GM23248 (cell line): ENCODE measurements at places on chromosomes 12 and 14. TPM values are rescaled to one million over a fixed set of nuclear protein-coding genes. Genes with fewer than 3 reads are reported as not detected.

Gene SALL2
- total RNA-seq: 0.25 and 2.7 TPM in 2 replicates

Gene PPP1CC
- 110 and 116 TPM in 2 replicates for total RNA-seq

Gene CLEC2B
- 6.2 and 7.2 TPM in 2 replicates for total RNA-seq

Gene MGP
- total RNA-seq: 0.86 TPM in 1 of 2 replicates, not detected in the other

Gene CRACR2A
- total RNA-seq: 1.9 and 2.5 TPM in 2 replicates

Gene KRT75
- total RNA-seq: not detected in 2 replicates

DNA sequence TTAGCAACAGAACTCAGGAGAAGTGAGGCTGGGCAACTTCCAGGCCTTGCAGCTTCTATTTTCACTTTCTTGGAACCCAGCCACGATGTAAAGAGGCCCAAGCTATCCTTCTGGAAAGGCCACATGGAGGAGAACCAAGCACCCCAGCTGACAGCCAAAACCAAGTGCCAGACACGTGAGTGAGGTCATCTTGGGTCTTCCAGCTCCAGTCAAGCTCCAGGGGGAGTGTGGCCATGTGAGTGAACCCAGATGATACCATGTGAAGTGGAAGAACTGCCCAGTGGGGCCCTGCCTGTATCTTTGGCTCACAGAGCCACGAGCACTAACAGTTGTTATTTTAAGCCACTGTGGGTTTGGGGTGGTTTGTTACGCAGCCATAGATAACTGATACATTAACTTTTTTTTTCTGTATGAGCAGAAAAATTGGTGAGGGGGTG lies 126.8 kb upstream of the MAP1LC3B2 start:
- no peaks in the 10 kb centered on the region for H3K36me3 ChIP-seq
- peaks cover 27% of the 10 kb centered on the region for H3K4me1 ChIP-seq
- no peak overlapping the region for H3K27ac ChIP-seq

DNA sequence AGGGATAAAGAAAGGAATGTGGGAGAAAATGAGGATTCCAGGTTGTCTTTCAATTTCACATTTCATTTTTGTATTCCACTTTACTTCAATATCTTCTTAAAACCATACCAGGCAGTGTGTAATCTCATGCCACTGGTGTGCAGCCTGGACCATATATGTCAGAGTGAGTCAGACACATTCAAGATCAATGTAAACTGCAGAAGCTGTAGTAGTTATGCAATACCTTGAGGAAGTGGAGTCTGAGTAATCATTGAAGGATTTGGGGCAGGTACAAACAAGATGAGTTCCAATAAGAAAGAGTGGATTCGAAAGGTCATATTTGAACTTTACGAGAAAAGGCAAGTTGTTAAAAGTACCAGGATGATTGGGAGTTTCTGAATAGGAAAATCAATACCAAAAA lies 14.1 kb downstream of the PLCZ1 start:
- H3K27ac ChIP-seq: no peak overlapping the region
- DNase-seq: peak; percentile 70
- H3K4me3 ChIP-seq: no peak overlapping the region
- H3K4me1 ChIP-seq: peaks cover 17% of the 10 kb centered on the region

DNA sequence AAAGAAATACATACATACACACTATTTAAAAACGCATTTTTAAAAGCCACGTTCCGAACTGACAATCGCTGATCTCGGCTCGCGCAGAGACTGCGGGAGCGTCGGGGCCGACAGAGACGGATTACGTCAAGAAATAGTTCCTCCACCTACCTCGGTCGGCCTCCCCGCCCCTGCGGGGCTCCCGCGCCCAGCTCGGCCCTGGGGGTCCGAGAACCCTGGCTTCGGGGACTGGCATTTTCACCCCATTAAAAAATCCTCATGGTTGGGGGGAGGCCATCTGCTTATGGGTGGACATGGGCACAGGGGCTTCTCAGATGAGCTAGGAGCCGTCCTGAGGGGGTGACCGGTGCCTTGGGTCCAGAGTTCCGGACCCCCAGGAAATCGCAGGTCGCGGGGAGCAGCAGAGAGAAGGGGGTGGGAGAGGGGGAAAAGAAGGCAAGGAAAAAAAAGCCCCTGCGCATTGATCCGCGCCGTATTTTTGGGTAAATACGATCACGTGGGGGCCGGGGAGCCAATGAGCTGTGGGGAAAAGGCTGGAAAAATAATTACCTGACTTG lies 324 bp upstream of the HOXC9 start:
- peak overlapping the region; percentile 96 for H3K4me3 ChIP-seq
- peaks cover 5% of the 10 kb centered on the region for H3K27me3 ChIP-seq
- peak overlapping the region; percentile 58 for H3K27ac ChIP-seq
- DNase-seq: peak; percentile 93
- H3K36me3 ChIP-seq: no peaks in the 10 kb centered on the region

DNA sequence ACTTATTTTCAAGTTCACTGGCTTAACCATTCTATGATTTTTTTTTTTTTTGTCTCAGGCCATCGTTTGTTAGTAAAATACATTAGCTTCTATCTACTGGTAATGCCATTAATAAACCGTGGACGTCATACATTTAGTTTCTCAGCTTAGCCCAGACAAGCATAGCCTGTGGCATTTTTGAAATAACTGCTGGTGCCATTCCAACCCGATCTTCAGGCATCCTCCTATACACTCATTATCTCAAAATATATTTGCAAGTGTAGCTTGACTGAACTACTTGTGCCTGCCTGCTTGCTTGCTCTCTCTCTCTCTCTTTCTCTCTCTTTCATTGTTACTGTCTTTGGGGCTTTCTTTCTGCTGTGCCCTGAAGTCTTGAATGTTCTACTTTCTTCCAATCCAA lies 12.7 kb upstream of the MBIP start:
- no peak overlapping the region for H3K4me3 ChIP-seq
- no peaks in the 10 kb centered on the region; the same call in none of the 2 replicates for H3K27me3 ChIP-seq
- no peaks in the 10 kb centered on the region for H3K36me3 ChIP-seq
- DNase-seq: no peak
- no peak overlapping the region for H3K27ac ChIP-seq
- no peaks in the 10 kb centered on the region for H3K4me1 ChIP-seq

DNA sequence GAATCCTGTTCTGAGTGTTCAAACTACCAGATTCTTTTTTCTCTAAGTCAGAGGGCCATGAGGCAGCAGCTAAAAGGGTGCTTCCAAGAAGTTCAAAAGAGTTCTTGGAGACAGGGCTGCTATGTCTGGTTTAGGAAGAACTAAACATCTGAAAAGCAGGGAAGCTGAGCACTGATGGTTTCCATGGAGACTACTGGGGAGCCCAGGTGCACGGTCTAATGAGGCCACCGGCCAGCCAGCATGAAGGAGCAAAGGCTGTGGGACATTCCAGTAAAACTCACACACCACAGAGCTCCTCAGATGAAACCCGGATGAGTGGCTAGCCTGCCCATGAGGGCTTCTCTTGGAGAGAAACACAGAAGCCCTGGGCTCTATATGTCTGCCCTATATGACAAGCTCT lies 97.3 kb downstream of the KCNK10 start:
- H3K27me3 ChIP-seq: no peaks in the 10 kb centered on the region
- no peak overlapping the region for H3K4me3 ChIP-seq
- DNase-seq: no peak
- H3K36me3 ChIP-seq: no peaks in the 10 kb centered on the region
- no peak overlapping the region for H3K27ac ChIP-seq

- H3K4me3 ChIP-seq: peak overlapping the region; percentile 98
- no peaks in the 10 kb centered on the region for H3K36me3 ChIP-seq
- H3K27me3 ChIP-seq: no peaks in the 10 kb centered on the region
Measured at GRCh38 chr14:39102265-39102968, 618 bp downstream of the SEC23A start.

- peaks cover 4% of the 10 kb centered on the region; the same call in 1 of the 2 replicates for H3K27me3 ChIP-seq
- DNase-seq: no peak
- H3K4me1 ChIP-seq: no peaks in the 10 kb centered on the region
- no peaks in the 10 kb centered on the region for H3K36me3 ChIP-seq
- H3K4me3 ChIP-seq: no peak overlapping the region
Measured at GRCh38 chr14:101594511-101595148, 33.3 kb downstream of the DIO3 start.

DNA sequence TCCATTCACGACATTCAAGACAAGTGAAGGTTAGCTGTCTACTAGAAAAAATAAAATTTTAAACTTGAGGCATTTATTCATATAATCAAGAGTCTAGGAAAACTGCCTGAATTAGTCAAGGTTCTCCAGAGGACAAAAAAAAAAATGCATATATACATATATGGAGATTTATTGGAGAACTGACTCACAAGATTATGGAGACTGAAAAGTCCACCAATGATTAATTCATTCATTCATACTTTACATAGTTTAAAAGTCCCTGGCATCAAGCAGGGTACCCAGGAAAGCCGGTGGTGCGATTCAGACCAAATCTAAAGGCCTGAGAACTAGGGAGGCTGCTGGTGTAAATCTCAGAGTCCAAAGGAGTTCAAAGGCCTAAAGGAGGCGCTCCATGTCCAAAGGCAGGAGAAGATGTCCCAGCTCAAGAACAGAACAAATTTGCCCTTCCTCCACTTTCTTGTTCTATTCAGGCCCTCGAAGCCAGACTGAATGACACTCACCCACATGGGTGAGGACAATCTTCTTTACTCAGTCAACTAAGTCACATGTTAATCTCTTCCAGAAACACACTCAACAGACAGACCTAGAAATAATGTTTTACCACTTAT lies 64.3 kb downstream of the ANKS1B start:
- H3K4me1 ChIP-seq: peaks cover under 1% of the 10 kb centered on the region; the same call in 1 of the 2 replicates
- no peaks in the 10 kb centered on the region for H3K36me3 ChIP-seq
- H3K4me3 ChIP-seq: no peak overlapping the region
- DNase-seq: no peak
- no peak overlapping the region for H3K27ac ChIP-seq

GRCh38 chr12:89453121-89453978 lies 71.2 kb downstream of the GALNT4 start:
- peaks cover 60% of the 10 kb centered on the region for H3K4me1 ChIP-seq
- DNase-seq: peak; percentile 86
- peak overlapping the region; percentile 96 for H3K27ac ChIP-seq
- H3K4me3 ChIP-seq: peak overlapping the region; percentile 46
